ENCODE measurements at places on chromosomes 11 and 22.

DNA sequence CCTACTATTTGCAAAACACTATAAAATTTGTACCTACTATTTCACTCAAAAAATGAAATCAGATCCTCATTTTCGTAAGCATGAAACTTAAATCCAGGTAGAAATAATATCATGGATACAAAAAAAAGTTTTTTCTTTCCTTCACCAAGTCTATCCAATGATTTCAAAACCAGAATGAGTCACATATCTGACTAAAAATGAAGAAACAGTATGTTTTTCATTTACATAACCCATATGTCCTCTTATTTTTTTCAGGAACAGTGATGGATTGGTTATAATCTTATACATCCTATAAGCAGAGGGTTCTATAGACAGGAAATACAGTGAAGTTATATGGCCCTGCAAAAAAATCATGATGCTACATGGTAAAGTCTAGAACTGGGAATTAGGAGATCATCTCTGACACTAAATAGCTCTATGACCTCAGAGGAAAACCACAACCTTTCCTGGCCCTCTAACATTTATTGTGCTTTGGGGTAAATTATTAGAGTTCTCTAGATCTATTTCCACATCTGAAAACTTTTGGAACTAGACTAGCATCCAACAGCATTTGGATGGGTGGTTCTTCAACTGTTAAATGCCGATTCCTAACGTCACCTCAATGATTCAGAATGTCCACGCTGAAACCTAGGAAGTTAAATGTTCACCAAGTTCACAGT is 10.9 kb downstream of the MTMR2 start:
- DNase-seq = no peak

DNA sequence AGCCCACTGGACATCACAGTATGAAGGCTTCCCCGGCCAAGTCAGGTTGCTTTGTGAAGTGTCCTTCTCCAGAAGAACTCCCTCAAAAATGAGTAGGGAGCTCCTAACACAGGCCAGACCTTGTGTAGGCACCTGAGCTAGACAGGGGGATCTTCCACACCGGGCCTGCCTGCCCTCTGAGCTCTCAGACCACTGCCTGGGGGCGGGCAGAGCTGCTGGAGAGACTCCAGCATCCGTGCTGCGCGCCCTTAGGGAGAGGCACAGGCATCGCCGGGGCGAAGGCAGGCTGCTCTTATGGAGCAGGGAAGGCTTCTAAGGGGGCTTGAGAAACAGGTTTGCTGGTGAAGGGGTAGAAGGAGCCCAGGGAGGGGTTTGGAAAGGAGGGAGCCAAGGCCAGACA is 4.4 kb downstream of the KCNJ5 start:
- no peak for DNase-seq

DNA sequence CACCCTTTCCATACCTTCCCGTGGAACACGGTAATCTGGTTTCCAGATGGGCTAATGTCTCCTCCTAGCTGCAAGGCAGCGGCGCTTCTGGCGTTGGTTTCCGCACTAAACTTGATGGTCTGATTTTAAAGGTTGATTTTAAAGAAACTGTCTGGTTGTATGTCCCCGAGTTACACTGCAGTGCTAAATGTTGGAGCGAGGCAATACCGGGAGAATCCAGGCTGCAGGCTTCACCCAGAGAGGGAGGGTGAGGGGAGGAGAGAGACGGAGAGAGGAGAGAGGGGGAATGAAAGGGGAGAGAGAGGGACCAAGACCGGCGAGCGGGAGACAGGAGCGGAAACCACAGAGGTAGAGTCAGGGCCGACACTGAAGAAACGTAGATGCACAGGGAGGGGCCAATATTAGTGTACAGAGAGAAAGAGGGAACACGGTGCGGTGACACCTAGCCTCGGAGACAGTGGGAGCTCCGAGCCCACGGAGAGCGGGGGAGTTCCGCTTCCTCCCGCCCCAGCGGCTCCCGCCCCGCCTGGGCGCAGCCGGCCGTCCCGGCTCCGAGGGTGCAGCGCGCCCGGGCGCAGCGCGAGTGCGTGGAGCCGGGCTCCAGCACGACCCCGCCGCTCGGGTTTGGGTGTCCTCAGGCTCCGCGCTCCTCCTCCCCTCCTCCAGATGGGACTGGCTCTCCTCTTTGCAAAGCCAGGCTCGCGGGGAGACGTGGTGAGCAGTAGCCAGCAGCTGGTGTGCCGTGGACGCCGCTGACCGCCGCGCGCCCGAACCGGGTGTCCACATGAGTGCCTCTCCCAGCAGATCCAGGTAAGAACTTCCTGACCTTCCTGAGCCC is 71.9 kb upstream of the GRAMD1B start:
- DNase-seq = no peak

DNA sequence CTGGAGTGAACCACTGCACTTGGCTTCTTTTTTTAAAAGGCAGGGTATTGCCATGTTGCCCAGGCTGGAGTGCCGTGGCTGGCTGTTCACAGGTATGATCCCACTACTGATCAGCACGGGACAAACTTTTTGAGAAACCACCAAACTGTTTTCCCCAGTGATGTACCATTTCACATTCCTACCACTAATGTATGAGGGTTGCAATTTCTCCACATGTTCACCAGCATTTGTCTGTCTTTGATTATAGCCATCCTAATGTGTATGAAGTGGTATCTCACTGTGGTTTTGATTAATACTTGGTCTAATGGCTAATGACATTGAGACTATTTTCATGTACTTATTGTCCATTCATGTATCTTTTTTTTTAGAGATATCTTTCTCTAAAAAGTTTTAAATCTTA is 41.5 kb upstream of the EP300 start:
- DNase-seq = no peak

- DNase-seq = no peak
Measured at GRCh38 chr11:119361941-119362725, 15.6 kb upstream of the MFRP start.

DNA sequence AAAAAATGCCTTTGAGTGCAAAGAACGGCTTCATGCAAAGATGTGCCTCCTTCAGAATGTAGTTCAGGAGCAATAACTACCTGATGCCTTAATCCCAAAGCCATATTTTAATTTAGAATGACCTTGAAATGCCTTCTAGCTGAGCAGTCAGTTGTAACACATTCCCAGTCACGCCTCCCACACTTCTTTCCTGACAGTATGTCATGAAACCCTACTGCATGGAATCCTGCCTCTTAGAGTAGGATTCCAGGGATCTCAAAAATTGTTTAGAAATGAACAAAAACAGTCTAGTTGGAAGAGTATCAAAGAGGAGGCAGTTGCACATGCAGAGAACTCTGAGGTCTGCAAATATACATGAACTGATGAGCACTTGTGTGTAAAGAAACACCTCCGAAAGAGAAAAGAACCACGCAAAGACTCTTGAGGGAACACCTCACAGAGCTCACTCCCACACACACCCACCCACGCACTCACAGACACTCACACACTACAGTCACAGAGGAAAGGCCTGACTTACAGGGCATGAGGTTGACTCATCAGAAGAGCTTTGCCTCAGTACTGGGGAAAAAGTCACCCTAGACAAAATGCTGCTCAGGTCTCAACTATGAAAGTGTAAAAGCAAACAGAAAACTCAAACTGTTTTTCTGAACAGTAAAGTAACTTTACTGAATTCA is 77.4 kb downstream of the GGTLC2 start:
- DNase-seq = peak; percentile 67

GRCh38 chr11:15493921-15494620 is 379.3 kb downstream of the INSC start:
- no peak for DNase-seq

DNA sequence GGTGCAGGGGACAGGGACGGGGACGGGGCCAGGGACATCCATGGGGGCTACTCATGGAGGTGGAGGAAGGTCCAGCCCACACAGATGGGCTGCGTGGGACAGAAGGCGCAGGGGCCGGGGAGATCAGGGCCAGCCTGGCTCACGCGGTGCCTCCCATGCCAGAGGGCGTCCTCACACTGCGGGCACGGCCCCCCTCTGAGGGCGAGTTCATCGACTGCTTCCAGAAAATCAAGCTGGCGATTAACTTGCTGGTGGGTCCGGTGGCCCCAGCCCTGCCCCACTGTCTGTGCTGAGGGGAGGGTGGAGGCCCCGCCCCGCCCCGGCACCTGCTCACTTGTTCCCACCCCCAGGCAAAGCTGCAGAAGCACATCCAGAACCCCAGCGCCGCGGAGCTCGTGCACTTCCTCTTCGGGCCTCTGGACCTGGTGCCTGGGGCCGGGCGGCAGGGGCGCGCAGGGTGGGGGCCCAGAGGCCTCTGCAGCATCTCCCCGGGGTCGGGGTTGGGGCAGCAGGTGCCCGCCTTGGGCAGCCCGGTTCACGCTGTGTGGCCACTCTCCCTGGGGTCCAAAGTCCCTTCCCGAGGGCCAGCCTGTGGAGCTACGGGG is 15.8 kb downstream of the EPS8L2 start:
- no peak for DNase-seq
